ENCODE measurements at places on chromosomes 5 and 9.

GRCh38 chr5:135694012-135694411 lies 115.2 kb upstream of the CXCL14 start:
- no peak for DNase-seq

DNA sequence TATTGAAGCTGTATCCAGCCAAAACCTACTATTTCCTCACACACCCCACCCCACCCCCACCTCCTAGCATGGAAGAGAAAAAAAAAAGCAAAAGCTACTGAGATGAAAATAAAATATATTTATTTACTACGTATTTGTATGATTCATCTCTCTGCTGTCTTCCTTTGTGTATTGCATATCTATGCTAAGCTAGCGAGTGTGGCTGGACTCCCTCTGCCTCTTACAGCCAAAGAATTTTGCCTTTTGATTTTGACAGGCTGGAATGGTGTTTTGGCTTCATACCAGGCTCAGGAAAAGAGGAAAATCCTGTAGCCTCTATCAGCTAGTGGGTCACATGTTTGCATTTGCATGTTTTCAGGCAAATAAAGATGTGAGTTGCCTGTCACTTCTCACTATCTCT lies 2.2 kb downstream of the ABLIM3 start:
- DNase-seq = no peak

- DNase-seq = no peak
These were observed 23.0 kb downstream of the CDC14B start for GRCh38 chr9:96596601-96597111.

GRCh38 chr9:91740701-91741100 lies 209.3 kb downstream of the ROR2 start:
- DNase-seq = no peak

Data from stimulated activated naive CD4-positive, alpha-beta T cell treated with Interleukin-2 at 50 U/mL for 16 hours (primary cell).